ENCODE measurements at places on chromosomes 5 and 9.

GRCh38 chr5:71586052-71586940 lies 844 bp upstream of the MCCC2 start:
- DNase-seq = peak; percentile 26

GRCh38 chr9:22129133-22129532 lies 120.0 kb upstream of the CDKN2B start:
- no peak for DNase-seq

- no peak for DNase-seq
These were observed 147.2 kb upstream of the IRX2 start for GRCh38 chr5:2898661-2899060.

- no peak for DNase-seq
These were observed 8.1 kb upstream of the LRRTM2 start for GRCh38 chr5:138883211-138883610.

GRCh38 chr9:121860744-121861143 lies 209.3 kb downstream of the DAB2IP start:
- no peak for DNase-seq

DNA sequence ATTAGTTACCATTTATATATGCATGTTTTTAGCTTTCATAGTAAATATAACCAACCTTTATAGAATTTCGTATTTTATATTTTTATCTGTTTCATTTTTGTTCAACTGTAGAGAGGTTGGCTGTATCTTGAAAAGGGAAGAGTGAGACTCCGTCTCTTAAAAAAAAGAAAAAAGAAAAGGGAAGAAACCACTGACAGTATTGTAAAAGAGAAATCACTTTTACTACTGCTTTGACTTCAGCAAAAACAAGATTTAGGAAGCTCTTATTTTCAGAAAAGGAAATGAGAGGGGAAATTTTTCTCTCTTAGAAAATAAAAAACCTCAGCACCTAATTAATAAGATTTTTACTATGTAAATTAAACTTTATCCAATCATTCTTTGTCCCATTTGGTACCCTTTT lies 14.4 kb downstream of the POLK start:
- no peak for DNase-seq

- DNase-seq = no peak
These were observed 12.9 kb downstream of the FNIP1 start for GRCh38 chr5:131783874-131784273.

DNA sequence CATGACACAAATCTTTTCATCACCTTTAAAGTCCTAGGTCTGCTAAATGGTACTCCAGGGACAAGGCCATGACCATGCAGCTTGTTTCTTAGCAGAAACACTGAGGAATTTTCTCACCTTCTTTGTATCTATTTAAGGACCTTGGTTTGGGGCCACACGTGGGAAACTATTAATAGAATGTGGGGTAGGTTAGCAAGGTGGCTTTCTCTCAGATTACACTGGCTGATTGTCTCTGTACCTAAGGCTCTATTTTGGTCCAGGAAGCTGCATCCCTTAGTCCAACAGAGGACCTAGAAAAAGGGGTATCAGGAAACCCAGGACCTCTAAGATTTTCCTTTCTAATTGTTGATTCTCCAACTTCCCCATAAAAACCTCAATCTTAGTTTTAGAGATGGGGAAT lies 36.3 kb upstream of the FRMD3 start:
- no peak for DNase-seq

- DNase-seq = no peak
These were observed 31.6 kb upstream of the F2RL1 start for GRCh38 chr5:76787237-76787636.

- no peak for DNase-seq
These were observed 3.8 kb downstream of the NDST1 start for GRCh38 chr5:150511578-150512367.

DNA sequence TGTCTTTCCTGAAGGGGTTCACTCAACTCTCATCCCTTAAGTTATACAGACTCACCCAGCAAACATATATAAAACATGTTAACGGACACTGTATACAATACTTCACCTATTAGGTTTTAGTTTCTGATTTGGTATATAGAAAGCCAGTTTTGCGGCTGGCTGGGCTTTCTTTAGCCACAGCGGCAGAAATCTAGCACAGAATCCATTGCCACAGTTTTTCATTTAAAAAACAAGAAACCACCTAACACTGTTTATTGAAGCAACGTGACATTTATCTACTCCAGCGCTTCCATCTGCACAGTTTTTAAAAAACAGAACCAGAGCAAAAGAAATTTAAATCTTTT lies 67.3 kb downstream of the SNX30 start:
- no peak for DNase-seq

DNA sequence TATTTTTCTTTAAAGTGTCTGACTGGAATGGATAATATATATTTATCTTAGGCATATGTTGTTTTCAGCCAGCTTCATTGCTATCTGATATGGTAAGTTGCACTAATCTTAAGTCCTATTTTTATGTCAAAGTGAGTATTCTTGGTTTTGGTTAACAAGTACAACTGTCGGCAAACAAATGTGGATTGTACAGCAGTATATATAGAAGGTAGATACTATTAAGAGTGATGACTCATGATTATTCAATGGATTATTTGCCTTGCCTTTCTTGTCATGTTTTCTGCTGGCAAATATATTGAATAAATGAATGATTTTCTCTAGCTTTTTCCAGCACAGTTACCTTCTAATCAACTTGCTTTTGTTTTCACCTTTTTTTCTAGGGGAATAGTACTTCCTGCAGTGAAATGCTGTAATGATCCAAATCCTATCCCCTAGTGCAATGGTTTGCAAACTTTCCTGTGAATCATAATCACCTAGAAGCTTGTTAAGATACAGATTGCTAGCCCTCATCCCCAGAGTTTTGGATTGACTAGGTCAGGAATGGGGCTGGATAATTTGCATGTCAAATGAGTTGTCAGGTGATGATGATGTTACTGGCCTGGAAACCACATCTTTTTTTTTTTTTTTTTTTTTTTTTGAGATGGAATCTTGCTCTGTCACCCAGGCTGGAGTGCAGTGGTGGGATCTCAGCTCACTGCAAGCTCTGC lies 60.8 kb upstream of the ARRDC3 start:
- DNase-seq = peak; percentile 6

DNA sequence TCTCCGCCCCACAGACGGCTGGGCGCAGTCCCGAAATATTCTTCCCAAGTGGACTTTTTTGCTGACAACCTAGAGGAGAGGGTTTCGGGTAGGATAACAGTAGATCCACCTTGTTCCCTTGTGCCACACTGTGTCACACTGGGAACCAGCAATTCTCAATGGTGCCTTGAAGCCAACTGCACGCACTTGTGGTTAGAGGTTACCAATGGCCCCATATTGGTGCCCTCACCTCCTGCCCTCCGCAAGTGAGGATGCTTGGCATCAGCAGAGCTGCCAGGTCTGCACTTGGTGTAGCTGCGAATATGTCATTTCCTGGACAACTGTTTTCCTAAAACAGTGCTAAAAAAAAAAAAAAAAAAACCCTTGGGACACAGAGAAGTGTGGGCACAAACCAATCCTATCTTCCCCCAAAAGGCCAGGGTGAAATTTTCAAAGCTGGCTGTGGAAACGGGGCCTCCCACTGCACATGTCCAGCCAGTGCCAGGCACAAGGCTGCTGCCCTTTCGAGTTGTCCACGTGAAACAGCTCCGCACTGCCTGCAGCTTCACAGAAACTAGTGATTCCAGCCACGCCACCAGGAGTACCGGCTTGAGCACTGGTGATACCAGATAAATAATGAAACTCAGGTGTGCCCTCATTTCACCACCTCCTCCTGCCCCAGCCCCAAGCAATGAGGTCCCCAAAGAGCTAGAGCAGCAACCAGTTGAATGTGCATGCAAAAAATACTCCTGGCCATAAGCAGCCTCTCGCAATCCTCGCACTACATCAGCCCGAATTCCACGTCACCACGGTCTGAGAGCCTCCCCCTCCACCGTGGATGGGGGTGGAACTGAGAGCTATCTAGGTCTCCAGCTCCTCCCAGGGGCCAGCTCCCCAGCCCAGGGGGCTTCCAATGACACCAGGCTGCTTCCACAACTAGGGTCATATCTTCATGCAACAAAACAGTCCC lies 51.2 kb downstream of the USP20 start:
- peak; percentile 82 for DNase-seq

- no peak for DNase-seq
These were observed 416.9 kb upstream of the IRX4 start for GRCh38 chr5:2299388-2300220.

- DNase-seq = no peak
These were observed 69.4 kb upstream of the FCN2 start for GRCh38 chr9:134811079-134811672.

GRCh38 chr5:31921852-31922305 lies 252.2 kb downstream of the GOLPH3 start:
- DNase-seq = no peak

DNA sequence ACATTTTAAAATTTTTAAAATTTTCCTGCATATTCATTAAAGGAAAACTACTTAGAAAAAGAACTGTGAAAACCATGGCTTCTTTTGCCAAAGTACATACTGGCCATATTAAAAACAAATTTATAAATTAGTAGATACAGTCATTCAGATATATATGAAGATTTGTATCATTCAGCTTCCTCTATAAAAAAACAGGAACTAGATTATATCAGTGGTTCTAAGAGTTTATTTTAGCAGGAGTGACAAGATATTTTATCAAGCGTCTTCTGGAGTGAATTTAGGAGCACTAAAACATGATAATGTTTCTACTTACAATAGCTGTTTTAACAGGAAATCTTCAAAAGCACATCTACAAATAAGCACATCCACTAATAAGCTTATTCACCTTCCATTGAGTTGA lies 171.4 kb downstream of the RAPGEF6 start:
- no peak for DNase-seq

GRCh38 chr9:137948642-137949041 lies 71.1 kb downstream of the CACNA1B start:
- no peak for DNase-seq

- peak; percentile 4 for DNase-seq
These were observed 638.1 kb downstream of the EFNA5 start for GRCh38 chr5:107032629-107033028.

GRCh38 chr5:168552146-168552545 lies 23.0 kb downstream of the FBLL1 start:
- no peak for DNase-seq

DNA sequence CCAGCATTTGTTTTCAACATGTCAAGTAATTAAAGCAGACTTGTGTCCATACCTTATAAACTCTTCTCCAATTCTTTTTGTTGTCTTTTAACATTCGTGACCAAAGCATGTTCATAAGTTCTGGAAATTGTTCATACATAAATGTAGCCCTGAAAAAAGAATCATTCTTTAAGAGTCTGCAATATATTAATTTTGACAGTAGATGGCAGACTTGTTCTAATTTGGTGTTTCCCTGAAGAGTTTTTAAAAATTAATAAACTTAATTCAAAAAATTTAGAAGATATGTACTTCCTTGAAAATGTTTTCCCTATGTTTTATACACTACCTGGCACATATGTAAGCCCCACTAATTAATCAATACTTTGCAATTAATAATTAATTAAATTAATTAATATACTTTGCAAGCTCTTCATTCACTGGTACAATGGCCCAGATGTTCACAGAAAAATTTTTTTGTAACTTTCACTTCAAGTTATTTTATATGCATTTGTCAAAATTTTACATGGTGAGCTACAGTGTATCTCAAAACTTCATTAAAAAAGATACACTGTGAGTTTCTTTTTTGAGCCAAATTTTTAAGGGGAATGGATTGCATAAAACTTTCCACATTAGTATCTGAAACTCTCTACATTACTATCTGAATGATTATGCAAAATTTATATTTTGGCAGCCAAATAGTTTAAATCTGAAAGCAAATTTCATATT lies 42.1 kb downstream of the CLINT1 start:
- DNase-seq = peak; percentile 8

- no peak for DNase-seq
These were observed 356.9 kb downstream of the NFIB start for GRCh38 chr9:13957089-13957488.

- DNase-seq = no peak
These were observed 11.9 kb upstream of the GM2A start for GRCh38 chr5:151240924-151241635.

- DNase-seq = no peak
These were observed 91.9 kb upstream of the NEURL1B start for GRCh38 chr5:172548981-172549687.

GRCh38 chr5:154893381-154893780 lies 35.0 kb downstream of the CNOT8 start:
- DNase-seq = no peak

- peak; percentile 37 for DNase-seq
These were observed 75.7 kb downstream of the CAMK4 start for GRCh38 chr5:111299831-111300432.
